Endothelial cell (in vitro differentiated cells): ENCODE measurements at places on chromosomes 5 and 9.

DNA sequence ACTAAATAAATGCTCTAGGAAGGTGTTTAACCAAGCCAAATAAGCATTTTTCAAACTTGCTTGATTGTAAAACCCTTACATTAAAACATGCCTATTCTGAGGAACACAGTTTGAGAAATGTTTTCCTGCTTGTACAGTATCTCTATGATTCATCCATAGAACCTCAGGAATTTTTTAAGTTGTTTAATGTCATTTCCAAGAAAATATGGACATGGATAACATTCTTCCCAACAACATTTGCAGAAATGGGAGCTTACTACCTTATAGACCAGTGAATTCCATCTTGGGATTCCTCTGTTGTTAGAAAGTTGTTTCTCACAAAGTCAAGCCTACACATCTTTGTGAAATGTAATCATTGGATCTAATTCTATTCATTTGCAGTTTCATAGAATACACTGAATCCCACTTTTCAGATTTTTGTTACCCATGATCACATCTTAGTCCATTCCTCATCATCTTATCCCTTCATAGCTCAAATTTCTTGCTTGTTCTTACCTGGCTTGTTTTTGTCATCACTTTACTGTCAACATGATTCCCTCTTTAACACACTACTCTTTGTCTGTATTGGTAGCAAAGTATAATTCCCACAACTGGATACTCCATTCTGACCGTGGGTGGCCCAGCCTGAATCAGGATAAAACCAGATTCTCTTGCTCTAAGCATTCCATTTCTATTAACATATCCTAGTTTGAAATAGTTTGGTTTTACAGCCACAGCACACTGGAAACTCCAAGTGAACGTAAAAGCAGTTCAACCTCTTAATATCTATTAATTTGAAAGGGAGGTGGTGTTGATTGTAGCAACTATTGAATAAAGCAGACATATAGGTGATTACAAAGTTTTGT lies 49.4 kb upstream of the PAPPA start:
- no peak for DNase-seq

DNA sequence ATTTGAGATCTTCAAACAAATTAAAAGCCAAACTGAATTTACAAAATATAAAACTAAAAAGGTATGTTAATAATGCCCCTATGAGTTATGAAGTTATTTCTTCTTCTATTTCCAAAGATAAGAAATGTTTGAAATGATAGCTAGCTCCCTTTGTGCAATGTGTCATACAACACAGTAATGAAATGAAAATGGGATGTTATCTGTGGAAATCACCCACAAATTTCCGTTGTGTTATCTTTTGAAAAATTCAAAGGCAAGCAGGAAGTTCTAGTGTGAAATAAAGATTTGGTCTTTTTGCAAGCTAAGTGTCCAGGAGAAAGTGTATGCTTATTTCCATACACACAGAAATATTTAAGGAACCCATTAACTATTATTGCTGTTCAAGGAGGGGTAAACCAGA lies 375.3 kb upstream of the PRR16 start:
- DNase-seq, result no peak

GRCh38 chr5:31052937-31053658 lies 140.4 kb upstream of the CDH6 start:
- DNase-seq, result no peak

DNA sequence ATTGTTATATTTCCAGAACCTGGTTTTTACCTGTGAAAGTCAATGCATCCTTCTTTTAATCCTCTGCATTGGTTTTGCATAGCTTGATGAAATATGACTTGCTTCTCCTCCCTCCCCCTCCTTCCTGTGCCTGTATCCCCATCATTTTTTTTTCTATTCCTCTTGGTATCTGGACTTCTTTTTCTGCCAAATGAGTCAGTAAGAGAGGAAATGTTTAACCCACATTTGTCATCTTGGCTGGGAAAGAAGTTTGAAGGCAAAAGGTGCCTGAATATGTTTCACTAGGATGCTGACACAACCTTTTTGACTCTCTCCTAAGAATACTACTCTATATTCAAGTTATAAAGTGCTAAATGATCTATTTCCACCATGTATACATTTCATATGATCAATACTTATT lies 35.5 kb upstream of the CDKN2B start:
- no peak for DNase-seq

DNA sequence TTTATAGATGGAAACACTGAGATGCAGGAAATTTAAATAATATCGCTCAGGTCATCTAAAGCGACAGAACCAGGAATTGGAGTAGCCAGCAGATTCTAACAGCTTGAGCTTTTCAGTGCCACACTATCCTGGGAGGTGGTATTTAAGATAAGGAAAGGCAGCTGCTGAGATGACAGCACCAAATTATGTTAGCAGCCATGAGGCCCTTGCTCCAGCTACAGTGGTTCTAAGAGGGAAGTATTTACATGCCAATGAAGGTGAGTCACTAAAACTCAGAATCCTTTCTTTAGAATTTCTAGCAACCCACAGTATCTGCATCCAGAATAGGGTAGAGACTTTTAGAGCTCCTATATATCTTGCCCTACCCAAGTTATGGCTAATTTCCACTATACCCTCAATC lies 127.0 kb upstream of the VLDLR start:
- DNase-seq, result no peak

- no peak for DNase-seq
Observed at GRCh38 chr5:643351-643801, 31.2 kb downstream of the CEP72 start.

GRCh38 chr9:129075996-129076639 lies 4.8 kb upstream of the DOLPP1 start:
- DNase-seq, result no peak

DNA sequence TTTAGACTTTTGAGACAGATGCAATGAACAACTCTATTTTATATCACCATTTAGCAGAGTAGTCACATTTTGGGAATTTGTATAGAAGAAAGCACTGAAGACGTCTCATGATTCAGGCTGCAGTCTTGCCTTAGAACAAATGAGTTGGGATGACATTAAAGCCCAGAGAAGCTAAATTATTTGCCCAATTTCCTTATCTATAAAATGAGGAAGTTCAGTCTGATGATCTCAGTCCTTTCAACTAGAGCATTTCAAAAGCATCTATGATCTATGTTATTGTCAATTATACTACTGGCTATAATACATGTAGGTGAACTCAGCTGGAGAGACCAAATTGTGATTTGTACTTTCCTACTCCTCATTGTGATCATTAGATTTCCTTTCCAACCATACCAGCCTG lies 154.1 kb downstream of the OSTF1 start:
- DNase-seq, result no peak
